ENCODE measurements at places on chromosomes 3 and 15. TPM values are rescaled to one million over a fixed set of nuclear protein-coding genes. Genes with fewer than 3 reads are reported as not detected.

AEN gene
- 112 TPM for polyA plus RNA-seq

MYLK gene
- 7.3 TPM for polyA plus RNA-seq

ACKR2 gene
- polyA plus RNA-seq = 0.09 TPM

OCA2 gene
- polyA plus RNA-seq = 0.36 TPM

TSPAN3 gene
- 238 TPM for polyA plus RNA-seq

FGF7 gene
- not detected for polyA plus RNA-seq

DNA sequence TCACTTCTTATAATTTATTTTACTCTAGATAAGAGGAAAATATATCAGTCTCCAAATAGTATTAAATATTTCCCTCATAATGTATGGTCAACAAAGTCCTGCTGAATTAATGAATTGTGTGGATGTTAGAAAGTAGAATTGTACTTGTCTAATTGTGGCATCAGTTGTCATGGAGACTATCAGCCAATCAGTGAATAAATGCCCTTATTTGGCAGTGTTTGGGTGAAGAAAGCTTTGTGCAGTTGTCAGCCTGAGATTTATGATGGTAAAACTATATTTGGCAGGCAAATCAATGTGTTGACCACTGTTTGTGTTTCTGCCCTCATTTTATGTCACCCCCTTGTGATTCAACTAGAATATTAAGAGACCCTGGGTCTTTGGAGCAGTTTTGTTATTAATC, 293.6 kb upstream of the MDFIC2 start:
- no peak overlapping the region for H3K27ac ChIP-seq
- no peak for DNase-seq
- H3K36me3 ChIP-seq = no peaks in the 10 kb centered on the region

DNA sequence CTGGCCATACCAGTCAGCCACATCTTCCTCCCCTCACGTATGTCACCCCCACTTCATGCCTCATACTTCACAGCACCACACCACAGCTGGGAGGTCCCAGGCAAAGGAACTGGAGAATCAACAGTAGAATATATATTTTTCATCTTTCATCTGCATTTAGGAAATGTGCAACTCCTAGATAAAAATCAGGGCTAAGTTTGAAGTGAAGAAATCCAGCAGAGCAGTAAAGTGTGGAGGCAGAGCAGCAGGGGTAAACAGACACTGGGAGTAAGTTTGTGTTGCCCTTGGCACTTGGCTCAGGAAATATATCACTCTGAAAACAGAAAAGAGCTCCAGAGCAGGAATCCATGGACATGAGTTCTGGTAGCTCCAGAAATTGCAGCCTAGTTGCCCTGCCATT, 2.8 kb upstream of the HERC1 start:
- H3K27ac ChIP-seq = no peak overlapping the region
- H3K4me3 ChIP-seq = no peak overlapping the region
- H3K27me3 ChIP-seq = no peaks in the 10 kb centered on the region
- no peak for DNase-seq
- H3K4me1 ChIP-seq = no peaks in the 10 kb centered on the region

DNA sequence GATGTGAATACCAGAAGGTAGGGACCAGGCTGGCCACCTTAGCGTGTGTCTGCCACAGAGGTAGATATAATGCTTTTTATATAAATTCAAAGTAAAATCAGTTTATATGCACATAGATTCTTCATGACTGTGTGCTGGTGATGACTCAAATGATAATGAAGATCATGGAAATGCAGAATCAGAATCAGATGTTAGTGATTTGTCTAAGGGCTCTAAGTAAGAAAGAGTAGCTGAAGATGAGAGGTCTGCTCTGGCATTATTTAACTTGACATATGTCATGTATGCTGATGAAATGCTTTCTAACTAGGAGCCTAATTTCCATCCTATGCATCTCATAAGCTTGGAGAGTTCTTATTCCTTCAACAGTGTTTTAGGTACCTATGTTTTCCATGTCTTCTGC, 50.3 kb upstream of the DPH6 start:
- DNase-seq = no peak
- no peak overlapping the region for H3K27ac ChIP-seq
- H3K27me3 ChIP-seq = no peaks in the 10 kb centered on the region
- no peaks in the 10 kb centered on the region for H3K4me1 ChIP-seq

DNA sequence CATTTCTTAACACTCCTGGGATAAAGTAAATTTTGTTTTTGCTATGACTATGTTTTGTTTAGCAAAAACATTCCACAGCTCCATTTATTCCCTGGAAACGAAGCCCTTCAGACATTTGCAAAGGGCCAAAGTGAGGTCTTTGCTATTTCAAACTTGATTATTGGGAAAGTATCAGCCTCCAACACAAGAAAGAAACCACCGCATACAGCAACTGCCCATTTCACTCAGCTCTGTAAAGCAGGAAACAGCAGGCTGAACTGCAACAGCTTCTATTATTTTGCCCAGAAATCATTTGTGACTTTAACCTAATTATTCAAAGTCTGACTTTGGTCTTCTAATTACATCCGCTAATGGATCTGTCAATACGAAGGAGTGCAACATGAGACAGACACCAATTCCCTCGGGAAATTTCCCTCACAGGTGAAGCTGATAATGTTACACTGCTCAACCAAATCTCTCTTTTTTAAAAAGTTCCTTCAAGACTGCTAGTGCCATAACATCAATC, 72.1 kb downstream of the RFTN1 start:
- no peak for DNase-seq
- no peaks in the 10 kb centered on the region for H3K27me3 ChIP-seq

GRCh38 chr3:108099244-108099643, 8.4 kb upstream of the CD47 start:
- H3K4me3 ChIP-seq = no peak overlapping the region
- DNase-seq = no peak
- H3K27me3 ChIP-seq = no peaks in the 10 kb centered on the region

DNA sequence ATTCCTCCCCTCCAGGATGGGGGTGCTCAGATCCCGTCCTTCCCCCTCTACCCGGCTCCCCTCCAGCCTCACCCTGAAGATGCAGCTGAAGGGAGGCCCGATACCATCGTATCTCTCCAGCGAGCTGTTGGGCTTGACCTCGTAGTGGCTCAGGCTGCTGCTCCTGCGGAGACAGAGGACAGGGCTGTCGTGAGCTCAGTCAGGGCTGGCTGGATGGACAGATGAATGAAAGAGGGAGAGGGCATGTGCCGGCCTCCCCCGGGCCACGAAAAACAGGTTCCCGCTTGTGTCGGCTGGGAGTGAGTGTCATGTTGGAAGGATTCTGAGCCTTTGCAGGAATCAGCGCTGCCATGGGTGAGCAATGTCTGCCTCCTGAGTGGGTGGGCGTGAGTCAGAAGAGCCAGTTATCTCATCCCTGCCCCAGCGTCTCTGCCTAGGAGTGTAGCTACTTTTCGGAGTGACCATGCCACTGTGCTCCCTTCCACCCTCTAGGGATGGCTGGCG, 35.2 kb downstream of the FEM1B start:
- H3K4me1 ChIP-seq = peaks cover 25% of the 10 kb centered on the region
- no peak overlapping the region for H3K4me3 ChIP-seq
- no peak overlapping the region for H3K27ac ChIP-seq
- DNase-seq = peak; percentile 44
- no peaks in the 10 kb centered on the region for H3K36me3 ChIP-seq

GRCh38 chr15:77001351-77001750, 6.4 kb downstream of the PSTPIP1 start:
- no peaks in the 10 kb centered on the region for H3K27me3 ChIP-seq
- no peaks in the 10 kb centered on the region for H3K36me3 ChIP-seq
- no peaks in the 10 kb centered on the region for H3K4me1 ChIP-seq

Measured in H1 (cell line).